Activated T-helper 1 cell treated with anti-CD3 and anti-CD28 coated beads, Interleukin-2, amount 50 U/mL, for 16 hours (primary cell): ENCODE measurements at places on chromosomes 4 and X.

DNA sequence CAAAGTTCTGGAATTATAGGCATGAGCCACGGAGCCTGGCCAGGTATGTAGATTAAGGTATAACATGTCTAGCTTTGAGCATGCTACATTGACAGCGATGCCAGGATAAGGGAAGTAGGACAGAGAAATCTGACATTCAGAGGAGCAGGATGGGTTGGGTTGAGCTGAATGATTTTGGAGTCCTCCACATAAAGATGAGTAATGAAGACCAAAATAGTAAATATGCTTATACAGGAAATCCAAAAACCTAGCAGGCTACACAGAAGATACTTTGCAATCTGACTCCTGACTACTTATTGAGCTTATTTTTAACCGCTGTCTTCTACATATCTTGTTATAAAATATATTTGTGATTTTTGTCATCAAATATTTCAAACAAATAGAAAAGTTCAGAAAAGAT is 69.7 kb downstream of the PDGFC start:
- no peak for DNase-seq

DNA sequence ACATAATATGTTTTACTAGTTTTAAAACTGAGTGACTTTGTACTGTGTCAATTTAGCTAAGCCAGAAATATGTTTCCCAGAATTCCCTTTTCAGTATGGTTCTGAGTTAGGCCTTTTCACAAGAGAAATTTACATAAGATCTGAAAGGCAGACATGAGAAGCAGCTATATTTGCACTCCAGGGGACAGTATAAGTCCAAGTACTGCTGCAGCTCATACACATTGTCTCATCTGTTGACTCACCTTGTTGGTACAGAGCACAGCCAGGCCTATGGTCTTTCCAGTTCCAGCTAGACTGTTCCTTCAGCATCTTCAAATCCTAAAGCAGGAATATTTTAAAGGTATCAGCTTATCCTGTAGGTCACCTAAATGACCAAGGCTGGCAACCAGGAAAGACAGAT is 53.5 kb downstream of the BMP3 start:
- DNase-seq: no peak

- DNase-seq: no peak
Observed at GRCh38 chrX:29143356-29143755, 556.1 kb downstream of the IL1RAPL1 start.

GRCh38 chr4:73347497-73347896 is 56.6 kb upstream of the ALB start:
- no peak for DNase-seq

- peak; percentile 26 for DNase-seq
Observed at GRCh38 chr4:38318737-38319455, 345.1 kb upstream of the KLF3 start.

GRCh38 chr4:16157609-16158503 is 68.4 kb downstream of the TAPT1 start:
- DNase-seq: no peak

- no peak for DNase-seq
Observed at GRCh38 chr4:15234116-15234855, 193.5 kb upstream of the C1QTNF7 start.
